ENCODE measurements at places on chromosomes 16 and 17.

DNA sequence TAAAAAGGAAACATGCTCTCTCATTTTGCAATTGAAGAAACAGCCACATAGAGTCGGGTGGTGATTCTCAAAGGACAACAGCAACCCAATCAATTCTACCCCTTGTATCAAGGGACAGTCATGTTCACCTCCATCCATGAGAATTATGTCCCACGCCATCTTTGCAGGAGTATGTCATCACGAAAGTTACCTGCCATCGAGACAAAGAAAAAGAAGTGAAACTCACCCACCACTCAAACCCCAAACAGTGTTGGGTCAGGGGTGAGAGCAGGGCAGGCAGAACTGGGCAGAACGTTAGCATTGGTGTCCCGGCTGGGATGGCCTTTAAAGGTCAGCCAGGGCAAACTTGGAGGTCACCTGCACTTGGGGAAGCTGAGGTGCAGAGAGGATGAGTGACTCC is 24.2 kb upstream of the HNF1B start:
- DNase-seq, result no peak

- DNase-seq, result no peak
These were observed 118.5 kb upstream of the CACNG5 start for GRCh38 chr17:66716236-66717026.

DNA sequence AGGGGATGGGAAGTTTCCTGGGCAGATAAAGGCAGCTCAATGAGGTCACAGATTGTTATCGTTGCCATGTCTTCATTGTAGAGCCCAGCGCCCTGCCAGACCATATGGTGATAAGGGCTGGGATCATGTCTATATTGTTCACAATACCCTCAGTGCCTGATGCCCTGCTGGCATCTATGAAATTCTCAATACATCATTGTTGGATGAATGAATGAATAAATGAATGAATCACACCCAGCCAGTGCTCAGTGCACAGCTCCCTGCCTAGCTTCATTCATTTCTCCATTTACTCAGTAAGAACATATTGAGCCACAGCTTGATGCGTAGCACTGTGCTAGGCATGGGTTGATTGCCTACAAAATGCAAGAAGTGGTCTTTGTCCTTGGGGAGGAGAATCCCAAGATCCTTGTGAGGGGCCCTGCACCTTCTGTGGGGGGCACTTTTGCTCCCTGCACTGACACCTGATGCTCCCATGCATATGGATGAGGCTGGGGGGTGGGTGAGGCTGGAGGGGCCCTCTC is 29.7 kb downstream of the MRC2 start:
- DNase-seq, result no peak

DNA sequence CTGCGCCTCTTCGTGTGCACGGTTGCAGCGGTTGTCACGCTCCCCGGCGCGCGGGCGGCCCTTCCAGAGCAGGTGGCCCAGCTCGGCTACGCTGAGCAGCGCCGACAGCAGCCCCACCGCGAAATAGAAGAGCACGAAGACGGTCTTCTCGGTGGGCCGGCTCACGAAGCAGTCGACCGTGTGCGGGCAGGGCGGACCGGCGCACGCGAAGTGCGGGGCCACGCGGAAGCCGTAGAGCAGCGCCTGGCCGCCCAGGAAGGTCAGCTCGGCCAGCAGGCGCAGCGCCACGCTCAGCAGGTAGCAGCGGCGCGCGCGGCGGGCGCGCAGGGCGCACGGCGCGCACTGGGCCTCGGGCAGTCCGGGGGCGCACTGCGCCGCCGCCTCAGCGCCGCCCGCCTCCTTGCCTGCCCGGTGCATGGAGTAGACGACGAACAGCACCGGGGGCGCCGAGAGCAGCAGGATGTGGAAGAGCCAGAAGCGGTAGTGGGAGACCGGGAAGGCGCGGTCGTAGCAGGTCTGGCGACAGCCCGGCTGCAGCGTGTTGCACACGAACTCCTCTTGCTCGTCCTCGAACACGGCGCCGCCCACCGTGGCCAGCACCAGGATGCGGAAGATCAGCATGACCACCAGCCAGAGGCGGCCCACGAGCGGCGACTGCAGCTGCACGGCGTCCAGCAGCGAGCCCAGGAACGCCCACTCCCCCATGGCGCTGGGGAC is 1.3 kb downstream of the GJD3 start:
- DNase-seq, result no peak

DNA sequence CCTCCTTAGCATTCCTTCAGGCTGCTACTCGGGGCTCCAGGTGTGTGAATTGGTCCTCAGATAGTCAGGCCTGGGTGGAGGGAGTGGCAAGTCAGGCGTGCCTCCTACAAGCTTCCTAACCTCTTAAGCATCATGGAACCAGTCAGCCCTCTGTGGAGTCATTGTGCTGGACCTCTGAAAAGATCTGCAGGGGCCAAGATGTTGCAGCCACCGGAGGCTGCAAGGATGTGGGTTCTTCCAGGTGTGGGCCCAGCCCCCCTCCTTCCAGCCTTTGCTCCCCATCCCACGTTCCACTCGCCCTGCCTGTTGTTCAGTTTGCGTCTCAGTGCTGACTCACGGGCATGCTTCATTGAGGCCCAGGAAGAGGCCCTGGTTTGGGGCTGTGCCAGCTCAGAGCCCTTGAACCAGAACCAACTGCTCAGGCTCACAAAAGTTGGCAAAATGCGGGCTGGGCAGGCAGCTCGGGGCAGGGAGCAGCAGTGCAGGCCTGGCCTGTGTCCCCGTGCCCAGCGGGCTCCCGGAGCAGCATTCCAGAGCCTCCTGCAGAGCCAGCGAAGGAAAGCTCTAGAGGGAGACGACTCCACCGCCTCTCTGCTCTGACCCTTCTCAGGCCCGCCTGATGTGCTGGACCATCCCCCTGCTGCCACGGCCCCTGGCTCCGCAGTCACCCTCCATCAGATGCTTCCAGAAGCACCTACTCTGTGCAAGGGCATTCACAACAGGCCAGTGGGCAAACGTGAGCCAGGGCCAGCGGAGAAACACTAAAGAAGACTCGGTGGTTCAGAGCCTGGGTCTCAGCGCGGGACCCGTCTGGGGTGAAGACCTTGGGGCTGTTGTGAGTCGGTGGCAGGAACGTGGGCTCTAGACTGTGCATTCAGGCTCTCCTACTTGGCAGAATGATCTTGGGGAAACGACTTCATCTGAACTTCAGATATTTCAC is 7.5 kb downstream of the LDHD start:
- peak; percentile 70 for DNase-seq

GRCh38 chr17:32523827-32524552 is 37.2 kb downstream of the CDK5R1 start:
- no peak for DNase-seq

DNA sequence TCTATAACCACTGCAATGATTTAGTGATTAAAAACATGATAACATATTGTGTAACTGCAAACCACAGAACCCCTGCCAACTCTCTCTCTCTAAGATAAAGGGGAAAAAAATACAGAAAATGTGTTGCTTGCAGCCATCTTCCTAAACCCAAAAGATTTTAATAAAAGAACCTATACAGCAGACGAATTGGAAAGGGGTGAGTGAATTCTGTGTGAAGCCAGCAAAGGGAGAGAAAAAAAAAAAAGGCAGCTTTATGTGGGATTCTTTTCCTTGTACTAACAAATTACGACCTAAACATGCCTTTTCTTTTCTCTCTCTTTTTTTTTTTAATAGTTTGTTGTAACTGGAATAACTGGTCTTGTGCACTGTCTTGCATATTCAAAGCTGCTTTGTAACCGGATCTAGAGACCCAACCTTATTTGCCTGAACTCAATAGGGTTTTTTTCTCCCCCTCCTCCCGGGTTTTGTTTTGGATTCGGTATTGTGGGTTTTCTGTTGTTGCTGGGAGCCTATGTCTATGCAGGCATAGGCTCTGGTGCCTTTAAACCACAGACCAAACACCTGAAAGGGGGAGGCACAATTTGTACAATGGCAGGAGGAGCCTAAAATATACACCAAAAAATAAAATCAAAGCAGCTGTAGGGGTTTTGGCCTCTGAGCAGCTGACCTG is 7.0 kb upstream of the ZFHX3 start:
- no peak for DNase-seq

DNA sequence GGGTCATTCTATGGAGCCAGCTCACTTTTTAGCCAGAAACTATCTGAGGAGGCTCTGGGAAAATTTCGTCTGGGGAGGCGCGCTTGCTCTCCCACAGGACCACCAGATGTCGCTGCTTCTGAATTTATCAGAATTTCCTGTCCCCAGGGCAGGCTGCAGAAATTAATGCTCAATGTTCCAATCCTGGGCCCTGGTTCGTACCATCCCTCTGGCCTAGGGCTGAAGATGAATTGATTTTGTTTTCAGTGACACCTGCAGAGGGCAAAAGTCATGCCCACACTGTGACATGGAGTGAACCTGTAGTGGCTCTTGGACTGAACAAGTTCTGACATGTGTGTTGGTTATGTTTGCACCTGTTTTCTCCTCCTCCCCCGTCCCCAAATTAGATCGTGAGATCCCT is 482.6 kb downstream of the NPIPA7 start:
- DNase-seq, result no peak

Measured in effector memory CD4-positive, alpha-beta T cell (primary cell).